Left lobe of liver (tissue), 2 donors: ENCODE measurements at places on chromosomes 5 and 9. TPM values are rescaled to one million over a fixed set of nuclear protein-coding genes. Genes with fewer than 3 reads are reported as not detected.

DNA sequence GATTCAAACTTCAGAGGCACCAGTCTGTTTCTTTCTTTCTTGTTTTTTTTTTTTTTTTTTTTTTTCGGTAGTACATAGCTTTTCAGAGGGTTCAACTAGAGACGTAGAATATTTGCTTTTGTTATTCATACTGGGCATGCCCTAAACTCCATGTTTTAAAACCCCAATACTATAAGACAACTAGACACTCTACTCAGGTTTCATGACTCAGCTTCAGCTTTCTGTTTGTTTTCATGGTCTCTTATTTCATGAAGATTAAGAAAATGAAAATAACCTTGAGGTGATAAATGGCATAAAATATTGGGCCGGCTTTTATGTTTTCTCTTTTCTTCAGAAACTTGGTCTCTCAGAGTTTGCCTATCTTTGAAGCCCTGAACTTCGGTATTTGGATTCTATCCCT lies 2126.3 kb upstream of the ACO1 start:
- no peak for DNase-seq

Gene ZMYND19
- 13.0 TPM for total RNA-seq

DNA sequence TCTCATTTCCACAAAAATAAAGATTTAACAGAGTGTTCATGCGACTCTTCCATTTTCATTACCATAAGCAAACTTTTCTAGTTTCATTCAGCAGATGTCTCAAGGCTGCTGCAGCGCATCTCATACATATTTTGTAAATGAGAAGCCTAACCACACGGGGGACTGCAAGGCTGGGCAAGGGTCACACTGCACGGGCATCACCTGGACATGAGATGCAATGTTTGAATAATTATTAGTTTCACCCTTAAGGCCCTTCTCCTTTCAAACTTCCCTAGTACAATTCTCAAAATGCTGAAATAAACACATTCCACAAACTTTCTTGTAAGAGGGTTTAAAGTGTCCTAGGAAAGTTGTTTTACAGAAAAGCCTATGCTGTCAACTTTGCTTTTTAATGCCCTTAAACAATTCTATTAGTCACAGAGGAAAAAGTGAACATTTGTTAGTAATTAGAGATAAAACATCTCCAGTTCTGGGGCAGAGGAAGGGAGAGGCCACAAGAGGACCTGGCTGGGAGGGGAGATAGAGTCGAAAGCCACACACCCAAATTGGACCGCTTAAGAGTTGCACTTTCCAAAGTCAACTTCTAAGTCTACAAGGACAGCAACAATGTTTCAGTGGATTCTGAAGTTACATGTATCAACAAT lies 1.3 kb downstream of the DENND1A start:
- DNase-seq = no peak

Gene PDE6A
- not detected for total RNA-seq

GRCh38 chr5:124561451-124561850 lies 185.0 kb downstream of the ZNF608 start:
- no peak for DNase-seq

DNA sequence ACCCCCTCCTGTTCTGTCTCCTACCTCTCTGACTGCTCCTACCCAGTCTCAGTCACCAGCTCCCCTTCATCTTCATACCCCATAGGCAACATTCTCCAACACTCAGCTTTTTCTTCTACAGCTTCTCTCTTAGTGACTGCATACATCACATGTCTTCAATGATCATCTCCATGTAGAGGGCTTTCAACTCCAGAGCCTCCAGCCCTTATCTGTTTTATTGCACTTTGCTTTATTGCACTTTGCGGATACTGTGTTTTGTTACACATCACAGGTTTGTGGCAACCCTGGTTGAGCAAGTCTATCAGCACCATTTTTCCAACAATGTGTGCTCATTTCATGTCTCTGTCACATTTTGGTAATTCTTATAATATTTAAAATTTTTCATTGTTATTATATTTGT lies 230.7 kb downstream of the DEPDC1B start:
- no peak for DNase-seq

DNA sequence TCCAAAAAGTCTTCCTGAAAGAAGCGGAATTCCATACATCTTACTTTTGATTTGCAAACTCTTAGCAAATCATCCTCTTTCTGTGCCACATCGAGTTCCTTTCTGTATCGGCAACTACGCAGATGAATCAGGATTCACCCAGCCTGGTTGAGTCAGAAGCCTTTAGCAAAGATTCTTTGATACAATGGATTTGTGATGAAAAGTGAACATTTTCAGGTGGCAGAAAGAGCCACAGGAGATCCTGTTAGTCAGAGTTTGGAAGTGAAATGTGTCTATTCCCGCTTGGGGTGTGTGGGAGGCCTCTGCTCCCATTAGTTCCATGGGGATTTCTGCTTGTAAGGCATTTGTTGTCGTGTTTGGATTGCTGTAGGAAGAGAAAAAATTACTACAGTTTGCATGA lies 351.8 kb upstream of the WWC1 start:
- no peak for DNase-seq

DNA sequence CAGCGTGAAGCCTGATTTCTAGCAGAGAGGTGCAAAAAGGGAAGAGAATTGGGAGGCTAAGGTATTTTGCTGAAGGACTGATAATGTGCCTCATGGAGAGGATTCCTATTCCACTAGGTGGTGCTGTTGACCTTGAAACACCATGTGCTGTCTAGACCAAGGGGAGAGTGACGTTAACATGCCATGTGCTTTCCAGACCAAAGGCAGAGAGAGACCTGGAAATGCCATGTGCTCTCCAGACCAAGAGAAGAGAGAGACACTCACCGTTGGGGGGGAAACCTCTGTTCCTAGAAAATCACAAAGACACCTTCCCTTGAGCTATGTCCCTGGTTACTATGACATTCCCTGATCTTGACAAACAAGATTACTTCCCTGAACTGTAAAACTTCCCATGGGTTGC lies 286.0 kb upstream of the TUSC1 start:
- DNase-seq = no peak

DNA sequence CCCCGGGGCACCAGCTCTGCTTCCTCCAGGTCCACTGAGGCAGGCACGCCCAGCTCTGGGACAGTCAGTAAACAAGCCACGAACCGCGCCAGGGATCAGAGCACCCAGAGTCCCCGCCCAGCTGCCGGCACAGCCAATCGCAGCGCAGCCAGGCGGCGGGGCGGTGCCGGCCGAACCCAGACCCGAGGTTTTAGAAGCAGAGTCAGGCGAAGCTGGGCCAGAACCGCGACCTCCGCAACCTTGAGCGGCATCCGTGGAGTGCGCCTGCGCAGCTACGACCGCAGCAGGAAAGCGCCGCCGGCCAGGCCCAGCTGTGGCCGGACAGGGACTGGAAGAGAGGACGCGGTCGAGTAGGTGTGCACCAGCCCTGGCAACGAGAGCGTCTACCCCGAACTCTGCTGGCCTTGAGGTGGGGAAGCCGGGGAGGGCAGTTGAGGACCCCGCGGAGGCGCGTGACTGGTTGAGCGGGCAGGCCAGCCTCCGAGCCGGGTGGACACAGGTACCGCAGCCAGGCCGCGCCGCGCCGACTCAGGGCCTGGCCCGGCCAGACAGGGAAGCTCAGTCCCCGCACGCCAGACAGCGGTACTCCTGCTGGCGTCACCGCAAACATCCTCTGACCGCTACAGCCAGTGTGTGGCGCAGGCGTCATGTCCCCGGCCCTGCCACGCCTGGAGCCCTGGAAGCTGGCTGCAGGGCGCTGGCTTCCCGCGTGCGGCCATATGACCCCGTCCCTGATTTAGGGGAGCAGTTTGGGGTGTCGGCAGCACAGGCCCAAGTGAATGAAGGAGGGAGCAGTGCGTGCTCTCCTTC lies at the start of gene CTSL:
TSS of gene CTSL (plus strand) at position 220 of the 810 bp plus-strand sequence. CDS start 1,485 bp downstream, outside the sequence.
- peak; percentile 97 for DNase-seq

DNA sequence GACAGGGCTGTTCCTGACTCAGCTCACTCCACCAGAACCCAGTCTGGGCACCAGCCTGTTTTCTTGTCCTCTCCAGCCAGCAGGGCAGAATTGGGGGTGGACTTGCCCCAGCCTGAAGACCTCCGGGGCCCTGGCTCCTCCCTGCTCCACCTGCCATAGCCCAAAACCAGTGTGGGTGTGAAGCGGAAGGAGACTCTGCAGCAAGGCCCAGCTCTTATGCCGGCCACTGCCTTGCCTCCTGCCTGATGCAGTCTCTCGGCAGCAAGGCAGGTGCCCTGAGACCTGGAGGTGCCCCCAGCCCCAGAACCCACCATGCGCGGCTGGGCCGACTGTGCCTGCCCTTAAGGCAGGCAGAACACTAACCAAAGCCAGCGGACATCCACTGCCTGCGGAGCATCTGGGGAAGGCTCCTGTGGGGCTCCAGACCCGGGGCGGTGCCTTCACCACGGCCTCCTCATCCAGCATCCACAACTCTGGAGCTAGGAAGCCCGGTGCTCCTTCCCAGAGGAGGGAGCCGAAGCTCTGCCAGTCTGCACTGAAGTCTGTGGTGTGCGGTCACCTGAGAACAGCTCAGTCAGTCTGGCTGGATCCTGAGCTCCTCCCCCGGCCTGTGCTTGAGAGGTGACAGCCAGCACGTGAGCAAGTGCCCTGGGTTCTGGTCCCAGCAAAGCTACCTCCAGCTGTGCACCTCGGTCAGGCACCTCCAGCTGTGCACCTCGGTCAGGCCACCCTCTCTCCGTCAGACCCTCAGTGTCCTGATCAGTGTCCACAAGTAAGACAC lies 116.7 kb downstream of the ADAMTS2 start:
- peak; percentile 35 for DNase-seq

DNA sequence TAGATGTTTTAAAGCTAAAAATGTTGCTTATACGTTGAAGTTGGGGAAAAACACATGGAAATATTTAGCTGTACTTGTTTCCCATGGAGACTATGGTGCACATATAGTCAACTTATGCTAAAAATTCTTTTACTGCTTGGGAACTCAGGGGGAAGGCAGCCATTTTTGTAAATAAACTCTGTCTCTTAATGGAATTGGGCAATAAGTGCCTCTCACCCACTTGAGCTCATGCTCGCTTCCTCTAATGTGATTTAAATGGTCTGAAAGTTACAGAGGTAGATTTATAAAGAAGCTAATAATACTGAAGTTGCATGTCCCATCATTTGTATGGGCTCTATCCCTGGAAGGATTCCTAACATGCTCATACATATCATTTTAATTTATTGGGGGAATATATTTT lies 523.8 kb downstream of the RASEF start:
- DNase-seq = no peak

- no peak for DNase-seq
These were observed 9.7 kb upstream of the JADE2 start for GRCh38 chr5:134515801-134516200.

Gene HAVCR1
- 0.23 TPM for total RNA-seq

Gene FRMPD1
- 0.88 TPM for total RNA-seq

GRCh38 chr5:57434227-57434640 lies 48.4 kb downstream of the ACTBL2 start:
- DNase-seq = no peak

Gene NKD2
- 1.6 TPM for total RNA-seq

DNA sequence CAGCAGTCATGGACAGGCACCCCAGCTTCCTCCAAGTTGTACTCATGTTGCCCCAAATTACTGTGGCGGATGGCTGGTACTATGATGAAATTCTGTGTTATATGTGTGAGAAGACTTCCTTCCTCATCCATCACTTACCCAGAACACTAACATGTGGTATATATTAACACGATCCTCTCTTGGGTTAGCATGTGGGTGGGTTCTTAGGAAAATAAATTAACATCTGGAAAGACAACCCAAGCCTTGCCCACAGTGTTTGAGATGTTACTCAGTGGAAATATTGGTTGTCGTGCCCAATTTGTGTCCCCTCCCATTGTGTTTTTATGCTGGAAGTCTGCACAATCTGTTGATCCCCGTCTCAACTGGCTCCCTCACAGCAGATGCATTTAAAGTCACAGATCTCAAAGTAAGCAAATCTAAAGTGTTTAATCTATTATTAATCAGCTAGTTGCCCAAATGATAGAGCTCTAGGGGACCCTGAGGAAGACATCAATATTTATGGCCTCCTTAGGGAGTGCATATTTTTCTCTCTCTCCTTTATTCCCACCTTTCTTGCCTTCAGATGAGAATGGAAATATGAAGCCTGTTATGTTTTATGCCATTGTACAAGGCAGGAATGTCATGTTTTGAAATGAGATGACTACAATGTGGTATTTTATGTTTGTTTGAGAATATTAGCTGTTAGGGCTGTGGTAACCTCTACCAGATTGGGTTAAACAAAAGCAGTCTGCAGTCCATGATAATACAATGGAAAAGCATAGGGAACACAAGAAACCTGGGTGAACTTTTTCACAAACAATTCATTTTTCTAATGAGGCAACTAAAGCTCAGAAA lies 93.9 kb downstream of the GRIA1 start:
- no peak for DNase-seq

DNA sequence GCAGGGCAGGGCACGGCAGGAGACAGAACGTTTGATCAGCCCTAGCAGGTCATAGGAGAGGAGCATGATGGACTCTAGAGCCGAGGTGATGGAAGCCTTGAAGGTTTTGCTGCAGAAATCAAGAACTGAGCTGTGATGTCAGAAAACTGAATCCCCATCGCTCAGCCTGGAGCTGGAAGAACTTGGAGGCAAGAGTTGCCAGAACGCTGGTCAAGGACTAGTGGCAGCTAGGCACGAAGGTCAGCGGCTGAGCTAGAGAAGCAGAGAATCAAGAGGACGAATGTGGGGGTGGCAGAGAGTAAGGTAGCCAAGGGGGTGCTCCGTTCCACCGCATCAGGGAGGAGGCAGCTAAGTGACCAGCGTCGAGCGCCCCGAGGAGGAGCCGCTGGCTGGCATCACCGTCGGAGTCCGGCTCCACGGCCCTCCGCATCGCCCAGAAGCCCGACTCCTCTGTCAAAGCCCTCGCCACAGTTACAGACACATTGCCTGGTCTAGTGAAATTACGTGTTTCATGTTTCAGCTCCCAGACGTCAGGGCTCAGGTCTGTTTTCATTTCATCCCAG lies 1.2 kb upstream of the GALNT10 start:
- peak; percentile 49 for DNase-seq

Gene PRXL2C
- total RNA-seq = 2.8 TPM

Gene DPM2
- 12.4 TPM for total RNA-seq

Gene PCDHB2
- 0.08 TPM for total RNA-seq

Gene SHOC1
- not detected for total RNA-seq

Gene DDX4
- not detected for total RNA-seq

Gene OR1B1
- total RNA-seq = not detected

- DNase-seq = no peak
These were observed 262.8 kb downstream of the FAM114A2 start for GRCh38 chr5:153775923-153776322.

DNA sequence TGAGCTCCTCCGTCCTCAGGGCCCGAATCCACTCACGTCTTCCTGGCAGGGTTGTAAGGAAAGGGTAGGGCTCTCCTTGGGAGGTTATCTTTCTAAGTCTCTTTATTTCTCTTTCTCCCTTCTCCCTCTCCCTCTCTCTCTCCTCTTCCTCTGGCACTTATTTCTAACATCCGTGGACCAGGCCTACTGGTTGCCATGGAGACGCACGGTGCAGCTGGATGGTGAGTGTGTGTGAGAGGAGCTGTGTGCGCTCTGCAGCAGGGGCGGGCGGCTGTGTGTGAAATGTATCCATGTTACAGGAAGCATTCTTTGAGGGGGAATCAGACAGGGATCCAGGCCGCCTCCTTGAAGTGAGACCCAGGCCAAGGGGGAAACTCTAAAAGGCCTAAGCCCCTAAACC lies 32.2 kb downstream of the PCDH1 start:
- no peak for DNase-seq

Gene RLN2
- not detected for total RNA-seq
